ENCODE measurements at places on chromosomes 13 and 19.

DNA sequence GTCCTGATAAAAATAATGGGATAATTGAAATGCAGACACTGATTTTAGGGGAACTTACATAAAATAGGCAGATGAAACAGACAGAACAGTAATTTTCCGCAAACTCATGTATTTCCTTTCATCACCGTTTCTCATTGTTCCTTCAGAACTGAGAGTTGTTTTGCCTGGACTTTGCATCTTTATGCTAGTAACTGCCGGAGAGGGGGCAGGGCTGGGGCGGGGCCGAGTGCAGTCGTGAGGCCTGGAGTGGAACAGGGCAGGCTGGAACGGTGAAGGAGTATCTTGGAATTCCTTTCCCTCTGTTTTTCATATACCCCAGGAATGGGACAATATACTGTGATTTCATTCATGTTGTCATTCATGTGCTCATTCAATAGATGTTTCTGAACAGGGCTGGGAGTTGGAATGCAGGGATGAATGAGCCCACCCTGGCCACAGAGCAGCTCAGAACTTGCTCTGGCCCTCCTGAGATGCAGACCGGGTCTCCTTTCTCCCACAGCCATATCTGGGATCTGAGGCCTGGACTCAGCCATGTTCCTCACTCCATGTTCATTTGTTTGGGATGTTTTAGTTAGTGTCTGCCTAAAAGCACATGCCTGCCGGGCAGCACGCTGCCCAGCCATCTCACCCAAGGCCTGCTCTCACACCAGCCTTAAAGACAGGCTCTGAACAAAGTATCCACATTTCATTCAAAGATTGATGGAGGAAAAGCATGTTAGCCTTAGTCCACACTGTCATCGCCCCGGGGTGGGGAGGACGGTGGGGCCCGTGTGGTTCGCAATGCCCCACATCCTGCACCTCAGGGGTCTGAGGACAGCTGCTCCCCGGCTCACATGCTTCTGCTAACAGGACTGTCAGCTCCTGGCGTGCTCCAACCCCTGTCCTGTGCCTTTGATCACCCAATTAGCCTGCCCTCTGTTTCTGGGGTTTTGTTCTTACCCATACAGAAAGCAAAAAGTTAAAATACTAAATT lies 92.9 kb downstream of the SOX1 start:
- no peak for DNase-seq

DNA sequence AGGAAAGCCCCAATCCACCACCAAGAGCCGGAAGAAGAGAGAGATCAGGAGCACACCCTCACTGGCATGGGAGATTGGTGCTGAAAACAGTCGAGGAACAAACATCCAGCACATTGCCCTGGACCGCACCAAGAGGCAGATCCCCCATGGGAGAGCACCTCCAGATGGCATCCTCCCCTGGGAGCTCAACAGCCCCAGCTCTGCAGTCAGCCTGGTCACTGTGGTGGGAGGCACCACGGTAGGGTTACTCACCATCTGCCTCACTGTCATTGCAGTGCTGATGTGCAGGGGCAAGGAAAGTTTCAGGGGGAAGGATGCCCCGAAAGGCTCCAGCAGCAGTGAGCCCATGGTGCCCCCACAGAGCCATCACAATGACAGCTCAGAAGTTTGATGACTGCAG lies 110.2 kb downstream of the STOML3 start:
- DNase-seq, result no peak

DNA sequence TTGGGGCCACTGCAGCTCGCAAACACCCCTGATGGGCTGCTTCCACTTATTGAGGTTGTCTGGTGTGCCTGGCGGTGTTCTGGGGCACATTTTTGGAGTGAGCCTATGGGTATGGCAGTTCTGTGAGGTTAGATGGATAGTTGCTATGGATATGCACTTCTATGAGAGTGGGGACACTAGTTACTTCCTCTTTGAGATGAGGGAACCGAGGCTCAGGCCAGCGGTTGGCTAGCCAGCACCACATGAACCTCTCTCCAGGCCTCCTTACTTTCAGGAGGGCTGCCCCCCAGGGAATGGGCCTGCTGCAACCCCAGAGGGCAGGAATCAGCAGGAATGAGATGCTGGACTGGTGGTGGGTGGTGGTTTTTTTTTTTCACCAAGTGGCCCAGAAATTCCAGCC lies 13.5 kb upstream of the PRR19 start:
- no peak for DNase-seq

DNA sequence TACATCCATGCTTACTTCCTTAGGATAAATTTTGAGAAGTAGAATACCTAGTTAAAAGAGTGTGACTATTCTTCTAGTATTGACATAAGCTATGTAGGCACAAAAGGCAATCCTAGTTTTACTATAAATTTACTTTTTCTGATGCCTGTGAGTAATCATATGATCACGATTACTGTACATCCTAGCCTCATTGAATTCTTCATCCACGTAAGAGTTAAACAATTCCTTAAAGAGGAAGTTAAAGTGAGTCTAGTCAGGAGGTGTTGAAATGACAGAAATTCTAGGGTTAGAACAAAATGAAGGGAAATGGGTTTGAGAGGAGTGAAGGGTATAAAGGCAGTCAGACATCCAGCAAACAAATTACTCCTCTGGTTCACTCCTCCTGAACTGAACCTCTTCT lies at the start of gene ACOD1:
Gene ACOD1, plus strand, starts transcription at position 363 of the 400 bp plus-strand sequence. CDS start 48 bp downstream, outside the sequence.
- no peak for DNase-seq

- no peak for DNase-seq
These were observed 2463.1 kb downstream of the PCDH9 start for GRCh38 chr13:64767054-64767453.

DNA sequence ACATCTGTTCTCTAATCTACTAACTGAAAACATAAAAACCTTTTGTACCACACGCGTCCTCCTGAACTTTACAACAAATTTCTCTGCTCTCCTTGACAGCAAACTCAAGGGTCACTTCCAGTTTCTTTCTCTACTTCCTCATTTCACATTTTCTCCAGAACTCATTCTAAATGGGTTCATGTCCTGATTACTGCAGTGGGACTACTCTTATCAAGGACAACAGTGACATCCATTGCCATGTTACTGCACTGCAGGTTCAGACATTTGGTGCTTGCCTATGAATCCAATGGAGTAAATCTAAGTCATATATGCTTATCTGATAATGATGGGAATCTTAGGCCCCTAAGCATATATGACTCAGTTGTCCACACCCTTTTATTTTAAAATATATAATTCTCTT lies 35.3 kb downstream of the FPR3 start:
- DNase-seq, result no peak

- no peak for DNase-seq
These were observed 158.1 kb downstream of the SUCLA2 start for GRCh38 chr13:47843005-47843404.

- no peak for DNase-seq
These were observed 94.5 kb downstream of the ARHGEF7 start for GRCh38 chr13:111209613-111210012.

GRCh38 chr19:35061583-35062373 lies 20.3 kb downstream of the HPN start:
- DNase-seq, result no peak

- DNase-seq, result no peak
These were observed 704.6 kb upstream of the PCDH9 start for GRCh38 chr13:67934617-67935330.

DNA sequence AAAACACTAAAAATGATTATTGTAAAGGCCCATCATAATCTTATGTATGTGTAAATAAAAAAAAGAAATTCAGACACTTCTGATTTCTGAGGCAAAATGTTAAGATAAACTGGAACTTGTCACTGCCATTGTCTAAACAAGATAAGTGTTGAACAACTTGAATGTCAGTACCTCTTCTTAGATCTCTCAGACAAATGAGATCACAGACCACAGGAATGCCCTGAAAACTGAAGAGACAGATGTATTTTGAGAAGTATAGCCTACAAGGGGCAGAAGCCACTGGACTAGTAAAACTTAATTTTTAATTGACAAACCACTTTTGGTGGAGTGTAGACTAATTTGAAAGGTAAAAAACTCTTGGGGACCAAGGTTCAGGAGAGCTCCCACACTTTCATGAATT lies 375.5 kb upstream of the SLITRK5 start:
- no peak for DNase-seq

GRCh38 chr13:91946498-91947070 lies 548.2 kb downstream of the GPC5 start:
- DNase-seq, result no peak

- no peak for DNase-seq
These were observed 159.1 kb downstream of the LIG4 start for GRCh38 chr13:108056278-108056677.

- no peak for DNase-seq
These were observed 754 bp upstream of the CHERP start for GRCh38 chr19:16542910-16543472.

DNA sequence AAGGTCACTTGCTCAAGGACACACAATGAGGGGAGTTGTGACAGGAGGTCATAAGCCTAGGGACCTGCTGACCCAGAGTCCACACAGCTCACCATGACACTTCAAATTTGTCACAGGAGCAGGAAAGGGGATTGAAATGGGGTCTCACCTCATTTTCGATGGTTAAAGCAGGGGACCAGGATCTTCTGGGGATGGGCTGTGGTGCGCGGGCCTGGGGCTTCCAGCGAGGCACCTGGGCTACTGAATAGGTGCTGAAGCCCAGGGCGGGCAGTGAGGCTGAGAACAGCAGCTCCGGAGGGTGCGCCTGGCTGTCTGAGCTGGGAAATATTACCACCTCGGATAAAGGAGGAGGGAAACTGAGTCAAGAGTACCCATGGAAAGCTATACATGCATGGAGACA lies 11.0 kb downstream of the MAN2B1 start:
- DNase-seq, result no peak

DNA sequence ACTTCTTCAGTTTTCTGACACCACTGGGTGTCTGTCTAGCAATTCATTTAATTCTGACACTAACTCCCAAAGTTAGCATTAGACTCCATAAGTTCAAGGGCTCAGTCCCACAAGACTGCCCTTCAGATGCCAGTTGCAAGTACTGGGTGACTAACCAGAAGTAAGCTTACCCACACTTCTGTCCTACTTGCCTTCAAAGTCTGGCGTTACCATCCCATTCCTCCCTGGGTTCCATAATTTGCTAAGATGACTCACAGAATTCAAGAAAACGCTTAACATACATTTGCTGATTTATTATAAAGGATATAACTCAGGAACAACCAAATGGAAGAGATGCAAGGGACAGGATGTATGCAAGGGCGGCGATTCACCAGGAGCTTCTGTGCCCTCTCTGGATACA lies 45.5 kb upstream of the NPAS1 start:
- no peak for DNase-seq

Measured in activated naive CD8-positive, alpha-beta T cell treated with anti-CD3 and anti-CD28 coated beads, Interleukin-2, amount 10 ng/mL, durations not matched to agents 7 days and 5 days (primary cell).